Tibial nerve (tissue), 4 donors: ENCODE measurements at places on chromosomes 4 and X. TPM values are rescaled to one million over a fixed set of nuclear protein-coding genes. Genes with fewer than 3 reads are reported as not detected.

GC gene
- total RNA-seq: not detected

PDZD4 gene
- total RNA-seq: 19.9 TPM

DNA sequence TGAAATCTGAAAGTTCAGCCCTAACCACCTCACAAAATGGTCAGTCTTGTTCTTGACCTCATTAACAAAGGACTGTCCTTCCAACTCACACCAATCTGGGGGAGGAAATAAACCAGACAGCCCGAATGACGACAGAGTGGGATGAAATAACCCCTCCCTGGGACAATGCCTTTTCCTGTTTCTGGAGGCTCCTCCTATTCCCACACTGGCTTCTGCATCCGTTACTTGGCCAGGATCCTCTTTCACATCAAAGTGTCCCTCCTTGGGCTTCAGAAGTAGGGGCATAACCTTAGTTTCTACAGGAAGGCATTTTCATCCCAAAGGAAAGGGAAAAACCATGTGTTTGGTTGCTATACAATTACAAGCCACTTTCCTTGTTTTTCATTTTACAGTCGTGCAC, 59.8 kb upstream of the RPL34 start:
- no peak for DNase-seq

DNA sequence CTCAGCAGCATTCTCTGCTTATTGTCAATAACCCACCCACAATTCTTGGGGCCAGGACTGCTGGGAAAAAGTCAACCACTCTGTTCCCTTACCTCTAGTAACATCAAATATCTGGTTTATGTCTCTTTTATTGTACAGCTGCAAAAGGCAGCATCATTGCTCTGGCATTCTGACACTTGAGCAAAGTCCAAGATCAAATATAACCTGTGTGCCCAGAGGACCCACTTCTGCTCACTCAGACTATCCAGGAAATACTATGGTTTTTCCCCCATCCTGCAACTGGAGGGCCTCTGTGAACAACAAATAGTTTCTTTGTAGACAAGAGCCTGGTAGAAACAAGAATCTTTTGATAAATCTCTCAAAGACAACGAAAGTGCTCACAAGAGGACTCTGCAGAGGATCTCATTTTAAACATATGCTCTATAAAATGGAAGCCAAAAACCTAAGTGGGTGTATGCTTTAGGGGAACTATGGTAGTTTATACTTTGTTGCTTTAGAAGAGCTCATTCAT, 154.7 kb downstream of the RAB28 start:
- DNase-seq: no peak

GRCh38 chr4:91846233-91846632, 457.5 kb upstream of the GRID2 start:
- DNase-seq: no peak

DNA sequence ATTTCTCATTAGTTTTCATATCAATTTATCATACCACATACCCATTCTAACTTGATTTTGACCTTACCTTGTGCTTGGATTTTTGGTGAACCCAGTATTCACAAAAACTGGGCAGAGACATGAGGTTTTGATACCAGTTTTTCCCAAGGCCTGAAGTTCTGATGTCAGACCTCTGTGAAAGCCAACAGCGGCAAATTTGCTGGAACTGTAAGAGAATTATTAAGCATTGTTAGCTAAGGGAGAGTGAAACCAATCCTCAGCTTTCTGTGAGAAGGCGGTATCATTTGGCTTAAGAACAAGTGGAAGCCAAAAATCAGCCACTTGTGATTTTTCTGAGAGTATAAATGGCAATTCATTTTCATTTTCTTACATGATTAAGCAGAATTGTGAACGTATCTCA, 8.9 kb downstream of the HSD17B13 start:
- DNase-seq: no peak

DNA sequence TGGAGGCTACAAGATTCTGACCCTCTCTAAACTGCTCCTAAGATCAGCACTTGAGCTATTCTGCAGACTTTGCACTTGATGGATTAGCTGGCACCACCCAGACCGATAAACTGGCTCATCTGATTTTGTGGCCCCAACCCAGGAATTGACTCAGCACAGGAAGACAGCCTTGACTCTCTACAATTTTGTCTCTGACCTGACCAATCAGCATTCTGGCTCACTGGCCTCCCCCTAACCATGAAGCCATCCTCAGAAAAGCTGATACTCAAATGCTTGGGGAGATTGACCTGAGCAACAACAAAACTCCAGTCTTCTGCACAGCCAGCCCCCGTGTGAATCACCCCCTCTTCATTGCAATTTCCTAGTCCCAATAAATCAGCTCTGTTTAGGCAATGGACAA, 195.4 kb upstream of the PPP1R2C start:
- no peak for DNase-seq

DNA sequence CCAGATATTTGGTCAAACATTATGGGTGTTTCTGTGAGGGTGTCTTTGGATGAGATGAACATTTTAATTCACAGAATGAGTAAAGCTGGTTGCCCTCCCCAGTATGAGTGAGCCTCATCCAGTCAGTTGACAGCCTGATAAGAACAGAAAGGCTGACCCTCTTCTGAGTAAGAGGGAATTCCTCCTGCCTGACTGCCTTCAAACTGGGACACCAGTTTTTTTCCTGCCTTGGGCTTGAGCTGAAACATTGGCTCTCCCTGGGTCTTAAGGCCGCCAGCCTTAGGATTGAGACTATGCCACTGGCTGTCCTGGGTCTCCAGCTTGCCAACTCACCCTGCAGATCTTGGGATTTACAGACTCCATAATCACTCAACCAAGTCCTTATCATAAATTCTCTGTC, 14.5 kb upstream of the MAML3 start:
- DNase-seq: no peak

GRCh38 chrX:15797707-15798106, 7.4 kb downstream of the ZRSR2 start:
- DNase-seq: no peak
